CD4-positive, alpha-beta T cell treated with Interleukin-12 subunit alpha and Interleukin-12 subunit beta, for 1 hour (primary cell): ENCODE measurements at places on chromosomes 7 and 10.

GRCh38 chr7:136131304-136131630 is 154.1 kb upstream of the MTPN start:
- no peak for DNase-seq

GRCh38 chr10:91891125-91892001 is 17.9 kb downstream of the FGFBP3 start:
- DNase-seq = no peak

DNA sequence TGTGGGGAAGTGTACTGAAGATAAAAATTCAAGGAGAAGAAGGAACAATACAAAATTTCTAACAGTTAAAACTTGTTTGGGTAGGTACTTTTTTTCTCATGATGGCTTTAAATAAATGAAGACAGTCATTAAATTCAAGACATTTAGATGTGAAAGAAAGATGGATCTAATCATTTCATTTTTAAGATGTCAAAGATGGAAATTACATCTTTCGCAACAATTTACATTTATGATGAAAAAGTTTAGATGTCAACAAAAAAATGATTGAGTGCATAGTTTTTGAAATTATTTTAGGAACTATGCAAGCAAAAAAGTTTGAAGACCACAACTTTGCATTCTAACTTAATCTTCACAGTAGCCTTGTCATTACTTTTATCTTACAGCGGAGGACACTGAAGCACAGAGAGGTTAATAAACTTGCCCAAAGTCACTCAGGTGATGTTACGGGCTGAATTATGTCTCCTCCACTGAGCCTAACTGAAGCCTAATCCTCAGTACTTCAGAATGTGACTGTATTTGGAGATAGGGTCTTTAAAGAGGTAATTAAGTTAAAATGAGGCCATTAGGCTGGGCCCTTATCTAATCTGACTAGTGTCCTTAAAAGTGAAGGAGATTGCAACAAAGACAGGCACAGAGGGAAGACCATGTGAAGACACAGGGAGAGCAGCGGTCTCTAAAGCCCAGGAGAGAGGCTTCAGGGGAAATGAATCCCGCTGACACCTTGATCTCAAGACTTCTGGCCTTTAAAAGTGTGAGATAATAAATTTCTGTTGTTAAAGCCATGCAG is 48.2 kb downstream of the VSTM4 start:
- no peak for DNase-seq

DNA sequence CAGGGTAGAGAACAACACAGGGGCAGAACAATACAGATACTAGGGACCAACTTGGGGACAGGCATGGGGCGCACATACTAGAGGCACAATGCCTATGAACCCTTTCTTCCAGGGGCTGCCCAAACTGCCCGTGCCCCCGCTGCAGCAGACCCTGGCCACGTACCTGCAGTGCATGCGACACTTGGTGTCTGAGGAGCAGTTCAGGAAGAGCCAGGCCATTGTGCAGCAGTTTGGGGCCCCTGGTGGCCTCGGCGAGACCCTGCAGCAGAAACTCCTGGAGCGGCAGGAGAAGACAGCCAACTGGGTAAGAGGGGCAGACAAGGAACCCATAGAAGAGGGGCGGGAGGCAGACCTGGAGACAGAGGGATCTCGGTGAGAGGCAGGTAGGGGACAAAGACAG is 5.8 kb downstream of the CHAT start:
- DNase-seq = no peak

DNA sequence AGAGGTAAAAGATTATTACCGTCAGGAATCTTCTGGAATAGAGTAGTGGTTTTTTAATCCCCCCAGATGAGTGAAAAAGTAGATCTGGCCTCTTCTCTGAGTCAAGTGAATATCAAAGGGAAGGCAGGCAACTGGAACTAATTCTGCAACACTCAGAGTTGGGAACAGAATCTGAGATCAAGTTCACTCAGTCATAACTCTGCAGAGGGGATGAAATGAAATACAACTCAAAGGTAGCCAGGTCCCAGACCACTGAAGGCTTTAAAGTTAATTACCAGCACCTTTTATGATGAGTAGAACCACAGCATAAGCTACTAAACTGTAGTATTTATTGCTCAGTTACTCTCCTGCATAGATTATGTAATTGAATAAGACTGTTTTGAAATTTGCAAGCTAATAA is 455.6 kb upstream of the AKR1E2 start:
- DNase-seq = no peak

DNA sequence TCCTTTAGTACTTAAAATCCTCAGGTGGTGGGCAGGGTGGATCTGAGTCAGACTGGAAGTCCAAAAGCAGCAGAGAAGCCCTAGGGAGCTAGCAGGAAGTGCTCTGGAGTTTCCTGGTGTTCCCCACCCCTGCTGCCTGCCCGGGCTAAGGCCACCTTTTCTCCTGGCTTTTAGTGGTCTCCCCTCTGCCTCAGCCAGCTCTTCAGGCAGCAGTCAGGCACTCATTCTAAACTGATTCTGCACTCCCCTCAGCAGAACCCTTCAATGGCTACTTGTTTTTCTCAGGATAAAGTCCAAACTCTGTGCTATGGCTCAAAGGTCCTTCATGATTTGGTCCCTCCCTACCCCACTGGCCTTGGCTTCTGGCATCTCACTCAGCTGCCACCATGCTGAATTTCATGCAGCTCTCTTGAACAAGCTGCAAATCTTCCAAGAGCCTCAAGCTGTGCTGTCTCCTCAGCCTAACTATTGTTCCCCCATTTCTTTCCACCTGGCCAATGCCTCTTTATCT is 28.9 kb upstream of the DNMBP start:
- no peak for DNase-seq

DNA sequence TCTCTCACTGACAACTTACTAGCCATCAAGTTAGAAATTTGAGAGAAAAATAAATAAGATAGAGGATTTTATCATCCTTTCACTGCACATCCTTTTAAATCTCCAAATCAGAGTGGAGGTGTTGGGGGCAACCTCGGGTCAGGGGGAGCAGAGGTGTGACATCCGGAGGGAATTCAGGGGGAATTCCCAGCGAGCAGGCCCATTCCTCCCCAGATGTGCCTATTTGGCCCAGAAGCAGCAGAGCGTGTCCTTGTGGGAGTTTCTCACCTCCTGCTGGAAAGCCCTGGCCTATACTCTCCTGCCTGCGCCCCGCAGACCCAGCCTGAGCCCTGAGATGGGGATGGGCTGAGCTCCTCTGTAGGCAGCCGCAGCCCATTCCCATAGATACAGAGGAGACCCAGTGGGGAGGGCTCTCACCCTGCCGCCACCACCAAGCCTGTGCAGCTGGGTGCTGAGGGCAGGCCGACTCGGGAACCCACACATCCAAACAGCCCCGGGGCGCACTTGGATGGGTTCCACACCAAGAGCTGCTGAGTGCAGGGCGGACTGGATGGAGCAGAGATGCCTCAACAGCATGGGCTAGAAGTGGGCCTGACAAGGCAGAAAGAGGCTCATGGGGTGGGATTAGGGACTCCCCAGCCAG is 124.5 kb downstream of the CXCL12 start:
- DNase-seq = no peak

GRCh38 chr10:48495282-48496045 is 109.4 kb downstream of the ARHGAP22 start:
- DNase-seq = no peak

DNA sequence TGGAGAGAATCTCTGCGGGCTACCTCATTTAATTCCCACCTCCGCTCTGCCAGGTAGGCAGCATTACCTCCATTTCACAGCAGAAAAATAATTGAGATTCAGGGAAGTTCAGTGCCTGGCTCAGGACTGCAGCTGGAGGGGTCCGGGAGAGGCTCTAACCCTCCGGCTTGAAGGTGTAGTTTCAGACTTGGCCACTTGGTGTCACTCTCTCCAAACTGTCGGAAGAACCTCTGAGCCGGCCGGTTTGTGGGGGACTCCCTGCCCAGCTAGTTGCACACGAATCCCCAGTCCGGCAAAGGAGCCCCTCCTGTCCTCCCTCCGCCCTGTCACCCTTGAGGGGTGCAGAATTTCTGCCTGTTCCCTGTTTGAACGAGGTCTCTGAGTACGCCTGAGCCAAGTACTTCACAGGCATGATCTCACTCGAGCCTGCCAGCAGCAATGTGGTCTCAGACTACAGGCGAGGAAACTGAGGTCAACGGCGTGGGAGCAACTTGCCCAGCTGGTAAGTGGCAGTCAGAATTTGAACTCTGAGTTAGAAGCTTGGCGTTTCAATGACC is 144.7 kb upstream of the ZNF716 start:
- no peak for DNase-seq
